ENCODE measurements at places on chromosomes 6 and 20.

DNA sequence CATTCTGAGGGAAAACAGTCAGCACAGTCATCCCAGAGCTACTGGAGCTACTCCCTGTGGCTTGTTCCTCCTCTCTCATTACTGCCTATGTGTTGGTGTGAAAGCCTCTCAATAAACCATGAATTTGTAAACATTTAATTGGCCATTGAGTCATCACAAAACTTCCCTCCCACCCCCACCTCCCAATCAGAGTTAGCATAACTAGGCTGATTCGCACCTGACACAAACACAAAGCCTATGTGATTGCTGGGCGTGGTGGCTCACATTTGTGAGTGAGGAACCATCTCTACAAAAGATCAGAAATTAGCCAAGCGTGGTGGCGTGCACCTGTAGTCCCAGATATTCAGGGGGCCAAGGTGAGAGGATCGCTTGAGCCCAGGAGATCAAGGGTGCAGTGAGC lies 17.1 kb upstream of the SNTA1 start:
- DNase-seq: no peak

- no peak for DNase-seq
Measured at GRCh38 chr6:166418691-166419143, 36.0 kb upstream of the MPC1 start.

DNA sequence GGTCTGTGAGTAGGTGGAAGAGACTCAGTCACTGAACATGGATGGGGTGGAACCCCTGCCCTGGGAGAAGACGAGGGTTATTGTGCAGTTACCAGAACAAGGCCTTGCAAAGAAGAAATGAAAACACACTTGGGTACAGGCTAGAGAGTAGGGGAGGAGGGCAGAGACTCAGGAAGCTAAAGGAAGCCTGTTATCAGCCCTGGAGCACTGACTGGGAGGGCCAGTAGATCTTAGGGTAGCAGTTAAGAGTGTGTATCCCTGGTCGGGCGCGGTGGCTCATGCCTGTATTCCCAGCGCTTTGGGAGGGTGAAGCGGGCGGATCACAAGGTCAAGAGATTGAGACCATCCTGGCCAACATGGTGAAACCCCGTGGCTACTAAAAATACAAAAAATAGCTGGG lies 74.4 kb downstream of the SASH1 start:
- DNase-seq: no peak

GRCh38 chr6:128822271-128822670 lies 60.7 kb upstream of the LAMA2 start:
- DNase-seq: peak; percentile 13

GRCh38 chr20:19978511-19979210 lies 38.5 kb upstream of the NAA20 start:
- DNase-seq: no peak

- DNase-seq: no peak
Measured at GRCh38 chr6:5763407-5763806, 243.3 kb downstream of the NRN1 start.

DNA sequence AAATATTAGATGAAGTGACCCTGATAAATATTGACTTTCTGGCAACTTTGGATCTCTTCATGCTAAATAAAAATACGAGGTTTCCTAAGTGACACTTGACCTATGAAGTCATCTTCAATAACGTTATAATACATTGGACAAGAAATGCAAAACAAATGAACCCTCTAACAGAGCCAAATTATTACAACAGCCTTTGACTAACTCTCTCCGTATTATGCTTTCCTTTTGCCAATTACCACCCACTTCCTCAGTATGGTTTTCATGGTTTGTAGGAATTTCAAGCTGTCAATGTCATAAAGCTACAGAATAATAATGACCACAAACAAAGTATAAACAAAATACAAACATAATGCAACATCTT lies 210.5 kb downstream of the MOXD1 start:
- DNase-seq: no peak

GRCh38 chr6:105035299-105035698 lies 78.4 kb downstream of the LIN28B start:
- no peak for DNase-seq

GRCh38 chr6:10834823-10835222 lies 3.5 kb downstream of the MAK start:
- DNase-seq: no peak

GRCh38 chr6:43990275-43990626 lies 137.0 kb downstream of the MRPL14 start:
- no peak for DNase-seq

- no peak for DNase-seq
Measured at GRCh38 chr6:3603340-3604130, 146.7 kb upstream of the SLC22A23 start.

GRCh38 chr6:163728442-163729126 lies 314.1 kb downstream of the QKI start:
- no peak for DNase-seq

DNA sequence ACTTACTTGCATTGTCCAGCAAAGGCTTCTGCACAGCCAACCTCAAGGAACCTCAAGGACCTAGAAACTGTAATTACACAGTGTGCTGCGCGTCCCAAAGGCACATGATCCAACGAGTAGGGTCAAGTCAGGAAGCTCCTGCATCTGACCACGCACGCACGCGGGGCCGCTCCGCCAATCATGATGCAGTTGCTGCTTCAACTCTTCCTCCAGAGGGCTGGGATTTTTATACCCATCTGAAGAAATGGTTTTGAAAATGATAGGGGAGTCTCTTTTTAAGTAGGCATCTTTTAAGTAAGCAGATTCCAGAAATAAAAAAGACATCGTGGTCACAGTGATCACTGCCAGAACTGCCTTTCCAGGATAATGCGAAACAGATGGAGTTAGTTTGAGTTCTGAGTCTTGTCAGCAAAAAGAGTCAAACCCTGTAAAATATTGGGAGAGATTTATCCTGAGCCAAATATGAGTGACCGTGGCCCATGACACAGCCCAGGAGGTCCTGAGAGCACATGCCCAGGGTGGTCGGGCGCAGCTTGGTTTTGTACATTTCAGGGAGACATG lies 34.0 kb downstream of the KIF25 start:
- no peak for DNase-seq

- no peak for DNase-seq
Measured at GRCh38 chr6:128736780-128737179, 146.2 kb upstream of the LAMA2 start.

GRCh38 chr6:37177077-37177934 lies 7.4 kb downstream of the PIM1 start:
- no peak for DNase-seq

DNA sequence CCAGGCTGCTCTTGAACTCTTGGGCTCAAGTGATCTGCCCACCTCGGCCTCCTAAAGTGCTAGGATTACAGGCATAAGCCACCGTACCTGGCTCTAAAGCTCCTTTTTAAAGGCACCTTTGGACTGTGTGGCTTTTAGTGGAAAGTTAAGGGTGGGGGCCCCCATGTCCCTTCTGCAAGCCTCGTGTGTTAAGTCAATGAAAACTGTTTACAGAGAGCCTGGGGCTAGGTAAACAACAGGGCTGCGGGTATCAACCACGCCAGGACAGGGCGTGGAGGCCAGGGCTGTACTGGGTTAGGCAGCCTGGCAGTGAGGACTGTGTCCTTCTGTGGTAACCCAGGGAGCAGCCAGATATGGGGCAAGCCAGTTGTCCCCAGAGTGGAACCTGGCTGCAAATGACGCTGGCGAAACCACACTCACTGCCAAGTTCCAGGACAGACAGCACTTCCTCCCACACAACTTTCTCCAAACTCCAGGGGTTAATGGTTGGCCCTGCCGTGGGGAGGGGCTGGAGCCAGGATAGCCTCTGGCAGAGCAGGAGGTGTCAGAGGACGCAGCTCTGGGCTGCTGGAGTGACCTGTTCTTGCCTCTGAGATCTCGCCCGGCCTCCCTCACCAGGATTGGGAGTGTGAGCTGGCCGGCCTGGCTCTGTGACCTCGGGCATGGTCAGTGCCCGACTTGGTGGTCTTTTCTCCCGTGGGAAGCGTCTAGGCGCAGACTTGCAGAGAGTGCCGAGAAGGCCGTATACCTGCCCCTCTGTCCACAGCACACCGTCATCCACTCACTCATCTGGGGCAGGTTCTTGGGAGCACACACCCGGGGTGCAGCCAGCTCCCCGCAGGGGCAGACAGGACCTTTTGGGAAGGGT lies 3.2 kb downstream of the SLC17A9 start:
- DNase-seq: no peak

DNA sequence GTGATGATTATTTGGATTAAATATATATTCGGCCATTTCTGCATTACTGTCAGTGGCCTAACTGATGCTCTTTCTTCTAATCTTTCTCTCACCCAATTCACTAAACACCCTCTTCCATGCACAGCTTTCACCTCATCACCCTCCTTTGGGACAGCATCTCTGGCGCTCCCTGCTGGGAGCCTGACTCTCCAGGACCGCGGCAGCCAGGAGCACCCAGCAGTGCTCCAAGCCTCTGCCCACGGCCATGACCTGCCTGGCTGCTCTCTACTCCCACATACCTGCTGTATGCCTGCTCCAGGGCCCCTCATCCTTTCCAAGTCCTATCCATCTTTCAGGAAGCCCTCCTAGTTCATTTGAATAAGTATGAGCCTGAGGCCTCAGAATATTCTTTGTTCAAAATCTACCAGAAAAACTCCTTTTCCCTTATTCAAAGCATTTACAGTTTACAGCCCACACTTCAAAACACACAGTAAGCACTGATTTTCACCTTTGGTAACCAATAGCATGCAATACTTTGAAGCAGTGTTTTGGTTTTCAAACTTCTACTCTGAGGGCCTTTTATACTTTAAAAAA lies 15.2 kb downstream of the CTCFL start:
- no peak for DNase-seq

DNA sequence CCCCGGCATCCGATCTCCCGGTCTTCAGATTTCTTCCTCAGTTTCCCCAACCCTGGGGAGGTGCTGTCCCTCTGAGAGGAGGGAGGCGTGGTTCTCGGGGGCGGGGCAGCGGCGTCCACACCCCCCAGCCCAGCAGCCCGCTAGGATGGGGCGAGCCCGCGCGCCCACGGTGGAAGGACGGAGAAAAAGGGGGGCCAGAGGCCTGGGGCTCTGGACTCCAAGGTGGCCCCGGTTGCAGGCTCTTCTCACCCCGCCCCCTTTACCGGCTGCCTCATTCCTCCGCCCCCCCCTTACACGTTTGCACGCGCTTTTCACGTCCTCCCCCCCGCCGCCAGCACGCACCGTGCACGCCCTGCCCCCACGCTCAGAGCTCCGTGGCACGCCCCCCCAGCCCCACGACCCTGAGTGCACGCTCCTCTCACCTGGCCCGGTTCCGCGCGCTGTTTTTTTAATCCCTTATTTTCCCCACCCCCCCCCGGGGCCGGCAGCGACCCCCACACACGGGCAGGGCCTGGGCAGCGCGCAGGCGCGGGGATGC lies 402 bp downstream of the ZBTB12 start:
- DNase-seq: no peak

DNA sequence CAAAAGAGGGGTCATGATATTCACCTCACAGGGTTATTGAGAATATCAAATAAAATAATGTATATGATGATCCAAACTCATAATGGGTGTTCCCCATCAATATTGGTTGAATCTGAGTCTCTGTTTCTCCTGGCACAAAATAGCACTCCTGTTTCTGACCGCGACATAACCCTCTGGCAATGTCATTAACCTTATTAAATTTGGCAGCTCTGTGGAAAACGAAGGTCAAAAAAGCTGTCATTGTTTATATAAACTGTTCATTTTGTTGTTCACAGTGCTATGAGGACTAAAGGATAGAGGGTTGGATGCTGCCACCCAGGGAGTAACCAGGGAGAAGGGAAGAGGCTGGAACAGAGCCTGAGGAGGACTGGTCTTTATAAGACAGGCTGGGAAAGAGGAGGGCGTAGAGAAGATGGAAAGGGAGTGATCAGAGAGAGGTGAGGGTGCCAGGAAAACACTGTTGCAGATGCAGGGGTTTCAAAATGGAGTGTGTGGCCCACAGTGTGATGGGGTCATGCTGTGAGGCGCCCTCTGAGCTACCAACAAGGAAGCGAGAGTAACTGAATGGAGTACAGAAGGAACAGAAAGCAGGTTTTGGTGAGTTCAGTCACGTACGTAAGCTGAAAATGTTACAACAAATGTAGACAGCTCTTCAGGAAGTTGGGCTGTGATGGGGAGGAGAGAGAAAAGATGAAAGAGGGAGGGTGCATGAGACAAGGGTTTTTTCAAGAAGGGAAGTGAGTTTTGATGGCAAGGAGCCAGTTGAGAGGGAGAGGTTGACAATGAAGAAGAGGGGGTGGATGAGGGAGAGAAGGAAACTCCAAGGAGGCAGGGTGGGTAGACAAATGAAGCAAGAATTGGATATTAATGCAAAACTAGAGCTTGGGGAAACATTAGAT lies 251.6 kb upstream of the TAB2 start:
- DNase-seq: no peak

DNA sequence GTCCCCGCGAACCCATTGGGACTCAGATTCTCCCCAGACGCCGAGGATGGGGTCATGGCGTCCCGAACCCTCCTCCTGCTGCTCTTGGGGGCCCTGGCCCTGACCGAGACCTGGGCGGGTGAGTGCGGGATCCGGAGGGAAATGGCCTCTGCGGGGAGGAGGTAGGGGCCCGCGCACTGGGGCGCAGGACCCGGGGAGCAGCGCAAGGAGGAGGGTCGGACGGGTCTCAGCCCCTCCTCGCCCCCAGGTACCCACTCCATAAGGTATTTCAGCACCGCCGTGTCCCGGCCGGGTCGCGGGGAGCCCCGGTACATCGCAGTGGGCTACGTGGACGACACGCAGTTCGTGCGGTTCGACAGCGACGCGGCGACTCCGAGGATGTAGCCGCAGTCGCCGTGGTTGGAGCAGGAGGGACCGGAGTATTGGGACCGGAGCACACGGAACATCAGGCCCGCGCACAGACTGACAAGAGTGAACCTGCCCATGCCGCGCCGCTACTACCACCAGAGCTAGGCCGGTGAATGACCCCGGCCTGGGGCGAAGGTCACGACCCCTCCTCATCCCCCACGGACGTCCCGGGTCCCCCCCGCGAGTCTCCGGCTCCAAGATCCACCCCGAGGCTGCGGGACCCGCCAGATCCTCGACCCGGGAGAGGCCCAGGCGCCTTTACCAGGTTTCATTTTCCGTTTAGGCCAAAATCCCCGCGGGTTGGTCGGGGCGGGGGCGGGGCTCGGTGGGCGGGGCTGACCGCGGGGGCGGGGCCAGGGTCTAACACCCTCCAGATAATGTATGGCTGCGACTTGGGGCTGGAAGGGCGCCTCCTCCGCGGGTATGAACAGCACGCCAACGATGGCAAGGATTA lies 15.7 kb upstream of the HLA-A start:
- DNase-seq: no peak

GRCh38 chr20:325889-326644 lies 715 bp downstream of the SOX12 start:
- no peak for DNase-seq

DNA sequence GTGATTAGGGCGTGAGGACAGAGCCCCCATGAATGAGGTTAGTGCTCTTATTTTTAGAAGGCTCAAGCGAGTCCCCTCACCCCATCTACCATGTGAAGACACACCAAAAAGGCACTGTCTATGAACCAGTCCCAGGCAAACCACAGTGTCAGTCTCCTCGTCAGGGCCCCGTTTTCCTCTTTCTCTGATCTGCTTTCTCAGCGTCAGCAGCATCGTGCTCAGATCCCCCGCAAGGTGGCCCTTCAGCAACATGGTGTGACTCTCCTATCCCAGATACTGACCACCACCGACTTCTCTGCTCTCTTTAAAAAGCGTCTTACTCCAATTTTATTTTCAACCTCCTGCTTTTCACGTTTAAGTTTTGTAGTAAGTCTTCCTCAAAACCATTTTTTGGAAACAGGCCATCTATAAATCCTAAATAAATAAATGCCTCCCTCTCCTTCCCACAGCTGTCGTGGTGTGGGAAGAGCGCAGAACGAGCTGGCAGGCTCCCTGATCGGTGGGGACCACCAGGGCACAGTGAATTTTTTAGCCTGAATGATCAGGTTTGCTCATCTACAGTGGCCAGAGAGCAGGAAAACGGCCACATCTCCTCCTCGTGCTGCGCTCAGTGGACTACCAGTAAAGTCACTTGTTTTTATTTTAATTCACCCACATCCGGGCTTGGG lies 113.1 kb downstream of the BMP7 start:
- no peak for DNase-seq

Measured in non-pigmented ciliary epithelial cell (primary cell).